Endothelial cell of umbilical vein (primary cell): ENCODE measurements at places on chromosomes 7 and 10.

GRCh38 chr7:80711531-80711930 is 73.1 kb downstream of the CD36 start:
- DNase-seq: no peak

DNA sequence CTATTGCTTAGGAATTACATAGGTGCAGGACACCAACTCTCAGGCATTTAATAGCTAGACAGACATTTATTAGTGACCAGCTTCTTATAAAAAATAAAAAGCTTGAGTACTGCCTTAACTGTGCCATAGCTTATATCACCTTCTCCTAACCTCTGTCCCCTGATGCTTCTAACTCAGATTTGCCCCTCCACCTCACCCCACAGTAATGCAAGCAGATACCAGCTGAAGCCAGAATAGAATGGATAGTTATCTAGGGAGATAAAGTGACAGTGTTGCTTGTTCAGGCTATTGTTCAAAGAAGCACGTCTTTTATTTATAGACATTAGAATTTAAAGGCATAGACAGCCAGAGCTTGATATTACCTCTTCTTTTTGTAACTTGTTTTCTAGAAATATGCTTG is 99.6 kb upstream of the GLCCI1 start:
- no peak for DNase-seq

- DNase-seq: no peak
These were observed 28.9 kb downstream of the LRRC27 start for GRCh38 chr10:132360766-132361447.

DNA sequence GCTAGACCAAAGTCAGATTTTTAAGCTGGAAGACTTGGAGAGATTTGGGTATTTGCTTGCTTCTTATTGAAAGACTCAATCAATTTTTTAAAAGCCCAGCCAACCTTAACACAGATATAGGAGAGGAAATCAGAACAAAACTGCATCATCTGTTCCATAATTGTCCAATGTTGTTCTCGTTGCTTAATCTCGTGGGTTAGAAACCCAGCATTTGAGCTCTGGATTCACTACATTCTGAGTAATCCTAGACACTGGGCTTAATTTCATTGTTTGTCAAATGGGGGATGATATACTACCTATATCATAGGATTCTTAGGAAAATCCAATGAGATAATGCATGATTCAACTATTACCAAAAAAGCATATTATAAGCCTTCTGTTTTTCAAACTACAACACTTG is 48.9 kb downstream of the CALD1 start:
- no peak for DNase-seq

GRCh38 chr7:17279061-17279460 is 19.4 kb upstream of the AHR start:
- DNase-seq: no peak

- DNase-seq: no peak
These were observed 142.1 kb downstream of the DPY19L1 start for GRCh38 chr7:34895202-34895601.

- DNase-seq: no peak
These were observed 29.7 kb downstream of the VIPR2 start for GRCh38 chr7:159114981-159115380.

GRCh38 chr10:103759100-103759781 is 96.1 kb downstream of the SH3PXD2A start:
- DNase-seq: peak; percentile 78

GRCh38 chr7:105011831-105012502 is 2.0 kb upstream of the KMT2E start:
- no peak for DNase-seq

GRCh38 chr10:132867801-132868644 is 74.3 kb downstream of the CFAP46 start:
- no peak for DNase-seq

GRCh38 chr10:329361-330099 is 194.3 kb downstream of the ZMYND11 start:
- DNase-seq: peak; percentile 85

DNA sequence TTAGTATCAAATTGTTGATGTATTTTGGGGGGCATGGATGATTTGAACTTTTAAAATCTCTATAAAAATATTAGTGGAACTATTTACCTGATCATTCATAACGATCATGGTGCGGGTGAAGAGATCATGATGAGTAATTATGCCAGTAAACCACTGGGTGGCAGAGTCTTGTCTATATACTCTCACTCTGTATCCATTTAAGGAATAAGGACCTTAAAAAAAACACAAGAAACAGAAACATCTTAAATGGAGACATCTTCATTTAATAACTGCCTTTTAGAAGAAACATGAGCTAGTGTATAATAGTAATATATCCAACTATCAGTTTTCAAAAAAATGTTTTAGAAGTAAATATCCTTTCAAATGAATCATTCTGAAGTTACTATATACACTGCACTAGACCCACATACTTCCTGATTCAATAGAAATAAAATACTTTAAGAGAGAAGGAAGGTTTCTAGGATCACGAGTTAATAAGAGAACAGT is 84.0 kb downstream of the NRBF2 start:
- peak; percentile 74 for DNase-seq

- no peak for DNase-seq
These were observed 119.4 kb downstream of the RAB11FIP2 start for GRCh38 chr10:117927332-117927731.

DNA sequence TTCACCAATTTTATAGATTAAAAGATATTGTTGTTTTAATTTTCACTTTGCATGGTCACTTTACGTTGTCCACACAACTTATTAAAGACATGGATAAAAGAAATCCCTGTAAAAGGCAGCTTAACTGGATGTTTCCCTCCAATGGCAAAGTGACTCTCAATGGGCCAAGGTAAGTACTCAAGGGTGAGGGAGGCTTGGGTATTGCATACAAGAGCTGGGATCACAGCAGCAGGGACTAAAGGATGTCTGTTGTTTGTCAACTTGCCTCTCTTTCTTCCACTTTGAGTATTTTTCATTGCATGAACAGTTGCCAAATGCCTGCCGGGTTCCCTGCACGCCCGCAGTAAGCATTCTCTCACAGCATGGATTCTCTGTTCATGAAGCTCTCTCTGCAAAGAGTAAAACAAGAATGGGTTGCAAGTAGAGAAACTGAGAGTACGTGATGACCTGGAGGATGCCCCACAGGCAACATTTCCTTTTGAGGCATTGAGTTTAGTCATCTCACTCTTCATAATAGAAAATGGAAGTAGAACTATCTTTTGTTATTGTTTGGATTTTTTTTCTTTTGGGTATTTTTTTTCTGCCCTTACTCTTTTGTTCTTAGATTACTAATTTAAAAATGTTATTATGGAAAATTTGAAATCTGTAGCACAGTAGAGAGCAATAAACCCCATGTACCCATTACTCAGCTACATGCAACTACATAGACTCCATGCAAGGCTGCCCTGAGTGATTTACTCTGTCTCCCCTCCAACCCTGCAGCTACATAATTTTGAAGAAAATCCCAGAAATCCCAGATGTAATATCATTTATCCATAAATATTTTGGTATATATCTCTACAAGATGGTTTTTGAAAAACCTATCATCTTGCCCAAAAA is 26.3 kb downstream of the GPR141 start:
- DNase-seq: no peak

GRCh38 chr10:121065330-121065729 is 214.2 kb downstream of the WDR11 start:
- DNase-seq: no peak

- peak; percentile 84 for DNase-seq
These were observed 208.3 kb downstream of the PPP1R3A start for GRCh38 chr7:113710310-113711096.

DNA sequence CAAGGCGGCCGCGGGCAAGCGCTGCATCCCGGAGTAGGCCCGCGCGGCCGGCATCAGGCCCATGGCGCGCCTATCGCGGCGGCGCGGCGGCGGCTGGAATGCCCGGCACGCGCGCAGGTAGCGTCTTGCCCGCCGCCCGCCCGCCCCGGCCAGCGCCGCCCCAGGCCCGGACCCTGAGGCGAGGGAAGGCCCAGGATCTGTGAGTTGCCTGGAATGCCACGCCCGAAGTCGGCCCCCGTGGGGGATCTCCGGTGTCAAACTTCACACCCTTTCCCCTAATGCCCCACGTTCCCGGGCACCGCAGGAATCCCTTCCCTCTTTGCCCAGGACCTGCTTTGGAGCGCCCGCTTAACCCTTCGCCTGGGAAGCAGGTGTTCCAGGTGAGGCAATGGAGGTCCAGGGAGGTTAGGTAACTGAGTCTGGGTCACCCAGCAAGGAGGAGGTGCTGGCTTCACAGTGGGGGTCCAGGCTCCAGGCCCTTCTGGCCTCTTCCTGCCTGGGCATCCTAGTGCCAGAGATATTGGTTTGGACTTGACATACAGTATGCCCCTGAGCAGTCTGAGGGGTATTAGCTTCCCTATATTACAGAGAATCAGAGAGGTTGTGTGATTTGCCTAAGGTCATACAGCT is 138.1 kb downstream of the ARHGAP22 start:
- DNase-seq: no peak

DNA sequence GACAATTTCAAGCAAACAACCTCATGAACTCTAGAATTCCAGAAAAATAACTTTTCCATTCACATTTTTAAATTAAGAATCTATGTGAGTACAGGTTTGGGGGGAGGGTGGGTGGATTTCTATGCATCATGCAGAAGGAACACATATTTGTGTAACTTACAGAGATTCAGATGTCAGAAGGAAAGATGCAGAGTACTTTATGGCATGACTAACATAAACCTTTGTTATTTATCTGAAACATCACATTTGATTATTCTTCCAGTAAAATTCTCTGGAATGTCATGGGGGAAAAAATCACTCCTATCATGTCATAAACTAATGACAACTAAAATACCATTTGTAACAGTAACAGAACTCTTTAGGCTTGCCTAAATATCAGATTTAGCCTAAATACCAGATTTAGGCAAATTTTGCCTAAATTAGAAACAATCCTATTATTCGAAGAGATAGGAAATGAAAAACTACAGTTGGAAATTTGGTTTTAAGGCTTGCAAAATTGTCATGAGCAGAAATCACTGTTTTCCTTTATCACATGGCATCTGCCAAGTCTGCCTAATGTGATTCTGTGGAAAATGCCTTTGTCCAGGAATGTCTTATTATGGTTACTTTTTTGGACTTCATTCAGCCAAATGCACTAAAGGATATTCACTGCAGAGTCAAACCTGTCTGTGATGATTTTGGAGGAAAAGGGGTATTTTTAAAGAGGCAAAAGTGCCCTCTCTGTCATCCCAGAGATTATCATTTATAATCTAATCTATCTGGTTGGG is 527.7 kb upstream of the CELF2 start:
- no peak for DNase-seq

GRCh38 chr7:116547347-116547746 is 22.5 kb downstream of the CAV1 start:
- no peak for DNase-seq

DNA sequence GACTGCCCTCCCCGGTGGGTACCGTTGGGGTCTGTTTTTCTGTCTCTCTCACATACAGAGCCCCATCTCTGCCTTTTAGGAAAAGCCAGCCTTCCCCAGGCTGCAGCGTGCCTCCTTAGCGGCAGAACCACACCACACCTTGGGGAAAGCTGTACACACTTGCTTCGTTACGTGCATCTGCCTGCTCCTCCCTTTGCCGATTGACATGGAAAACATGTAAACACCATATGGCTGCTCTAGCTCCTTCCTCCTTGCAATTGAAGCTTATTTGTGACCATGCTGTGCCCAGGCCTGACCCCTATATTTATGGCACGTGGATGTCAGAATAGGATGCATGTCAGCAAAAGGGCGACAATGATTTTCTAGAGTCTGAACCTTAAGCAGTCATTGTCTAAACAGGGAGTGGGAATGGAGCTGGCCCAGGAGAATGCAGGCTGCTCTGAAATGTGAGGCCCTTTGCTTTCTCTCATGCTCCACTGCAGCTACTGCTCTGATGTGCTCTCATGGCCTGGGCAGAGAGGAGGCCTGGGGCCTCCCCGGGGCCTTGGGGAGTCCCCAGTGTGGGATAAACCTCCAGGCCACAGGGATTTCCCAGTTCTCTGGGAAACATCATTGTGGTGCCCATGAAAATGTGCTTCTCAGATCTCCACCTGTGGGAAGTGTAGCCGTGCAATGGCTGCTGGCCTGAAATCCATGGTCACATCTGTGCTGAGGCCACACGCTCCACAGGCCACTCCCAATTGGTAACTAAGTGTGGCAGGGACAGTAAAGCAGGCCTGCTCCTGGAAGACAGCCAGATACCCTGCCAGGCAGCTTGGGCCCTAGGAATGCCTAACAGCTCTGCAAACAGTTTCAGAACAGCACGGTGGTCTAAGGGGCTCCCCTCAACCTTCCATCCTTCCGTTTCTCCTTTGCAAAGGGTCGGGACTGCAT is 18.6 kb downstream of the PDE6C start:
- DNase-seq: no peak

GRCh38 chr10:129900825-129901224 is 63.2 kb downstream of the EBF3 start:
- no peak for DNase-seq

- DNase-seq: no peak
These were observed 65.0 kb downstream of the VSTM4 start for GRCh38 chr10:49050366-49050765.

DNA sequence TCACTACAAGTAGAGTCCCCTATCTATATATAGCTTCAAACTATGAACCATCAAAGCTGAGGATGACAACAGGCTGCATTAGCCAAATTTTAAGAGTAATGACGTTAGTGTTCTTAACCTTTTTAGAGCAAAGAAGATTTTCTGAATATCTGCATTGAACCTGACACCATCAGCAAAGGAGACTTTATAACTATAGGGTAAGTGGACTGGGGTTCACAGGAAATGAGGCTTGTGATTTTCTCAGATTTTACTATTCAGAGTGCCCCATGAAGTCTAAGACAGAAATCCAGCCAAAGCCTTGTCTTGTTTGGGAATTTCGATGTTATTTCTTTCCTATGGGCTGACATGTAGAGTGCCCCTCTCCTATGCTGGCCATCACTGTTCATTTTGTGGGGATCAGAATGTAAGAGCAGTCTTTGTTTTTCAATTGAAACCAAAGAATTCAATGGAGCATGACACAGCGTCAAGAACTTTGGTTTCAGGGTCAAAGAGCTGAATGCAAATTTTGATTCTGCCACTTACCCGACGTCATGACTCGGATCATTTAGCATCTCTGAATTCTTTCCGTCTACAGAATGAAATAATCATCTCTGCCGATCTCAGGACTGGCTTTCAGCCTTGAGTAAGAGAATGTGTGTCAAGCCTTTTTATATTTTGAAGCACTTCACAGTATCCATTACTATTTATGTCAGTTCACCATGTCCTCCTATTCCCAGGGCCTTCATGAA is 52.7 kb downstream of the DENND11 start:
- no peak for DNase-seq

DNA sequence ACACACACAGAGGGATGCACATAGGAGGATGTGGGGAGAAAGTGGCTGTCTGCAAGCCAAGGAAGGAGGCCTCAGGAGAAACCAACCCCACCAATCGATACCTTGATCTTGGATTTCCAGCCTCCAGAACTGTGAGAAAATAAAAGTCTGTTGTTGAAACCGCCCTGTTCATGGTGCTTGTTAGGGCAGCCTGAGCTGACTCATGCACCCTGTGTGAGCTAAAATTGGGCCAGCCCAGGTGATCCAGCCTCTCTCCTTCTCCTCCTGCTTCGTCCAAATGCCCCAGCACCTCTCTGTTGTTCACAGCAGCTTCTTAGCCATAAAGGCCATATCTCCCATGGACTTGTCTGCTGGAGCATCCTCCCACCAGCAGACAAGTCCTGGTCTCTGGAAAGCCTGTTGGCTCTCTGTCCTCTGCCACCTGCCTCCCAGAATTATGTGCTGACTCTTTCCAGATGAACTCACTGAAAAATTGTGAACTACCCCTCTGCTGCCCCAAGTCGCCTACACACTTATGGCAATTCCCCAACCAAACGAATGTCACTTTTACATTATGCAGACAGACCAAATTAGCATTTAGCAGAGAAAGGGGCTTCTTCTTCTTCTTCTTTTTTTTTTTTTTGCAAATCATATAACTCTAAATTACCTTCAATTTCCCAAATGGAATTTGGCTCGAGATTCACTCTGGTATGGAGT is 30.2 kb upstream of the CARD11 start:
- DNase-seq: no peak
